Bone marrow (tissue), 2 donors: ENCODE measurements at places on chromosomes 7 and 10.

- no peak for DNase-seq
Observed at GRCh38 chr7:1700536-1701333, 30.7 kb downstream of the ELFN1 start.

DNA sequence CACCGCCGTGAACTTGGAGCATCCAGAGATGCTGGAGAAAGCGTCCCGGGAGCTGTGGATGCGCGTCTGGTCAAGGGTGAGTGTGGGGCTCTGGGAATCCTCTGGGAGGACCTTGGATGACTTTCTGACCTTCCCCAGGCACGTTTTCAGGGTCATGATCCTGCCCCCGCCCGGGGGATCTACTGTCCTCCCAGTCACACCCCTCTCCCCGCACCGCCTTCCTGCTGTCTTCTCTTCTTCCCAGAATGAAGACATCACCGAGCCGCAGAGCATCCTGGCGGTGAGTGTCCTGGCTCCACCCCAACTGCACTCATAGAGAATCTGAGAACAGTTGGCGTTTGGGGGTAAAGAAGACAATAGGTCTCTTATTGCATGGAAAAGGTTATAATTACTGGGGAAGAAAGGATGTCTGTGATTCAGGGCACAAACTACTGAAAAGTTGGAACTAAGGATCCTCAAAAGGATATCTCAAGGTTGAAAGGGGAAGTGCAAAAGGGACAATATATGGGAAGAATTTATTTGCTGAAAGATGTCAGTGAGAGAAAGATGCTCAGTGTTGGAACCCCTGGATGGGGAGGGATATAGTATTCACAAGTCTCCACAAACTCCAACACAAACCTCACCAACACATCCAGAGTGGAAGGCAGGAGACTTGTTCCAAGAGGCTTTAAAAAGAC, 1.9 kb downstream of the GSTK1 start:
- DNase-seq = no peak

GRCh38 chr7:154640266-154640865, 362.6 kb downstream of the PAXIP1 start:
- no peak for DNase-seq

DNA sequence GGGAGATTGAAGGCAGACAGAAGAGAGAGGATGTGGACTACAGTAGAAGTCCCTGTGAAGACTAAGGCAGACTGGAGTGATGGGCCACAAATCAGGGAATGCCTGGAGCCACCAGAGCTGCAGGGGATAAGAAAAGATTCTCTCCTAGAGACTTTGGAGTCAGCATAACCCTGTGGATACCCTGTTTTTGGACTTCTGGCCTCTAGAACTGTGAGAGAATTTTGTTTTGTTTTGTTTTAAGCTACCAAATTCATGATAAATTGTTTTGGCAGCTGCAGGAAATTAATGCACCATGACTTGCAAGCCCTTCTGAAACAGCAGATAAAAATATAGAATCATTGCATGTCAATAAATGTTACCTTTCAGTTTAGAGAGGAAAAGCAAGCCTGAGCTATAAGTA, 41.3 kb downstream of the INHBA start:
- DNase-seq = no peak

DNA sequence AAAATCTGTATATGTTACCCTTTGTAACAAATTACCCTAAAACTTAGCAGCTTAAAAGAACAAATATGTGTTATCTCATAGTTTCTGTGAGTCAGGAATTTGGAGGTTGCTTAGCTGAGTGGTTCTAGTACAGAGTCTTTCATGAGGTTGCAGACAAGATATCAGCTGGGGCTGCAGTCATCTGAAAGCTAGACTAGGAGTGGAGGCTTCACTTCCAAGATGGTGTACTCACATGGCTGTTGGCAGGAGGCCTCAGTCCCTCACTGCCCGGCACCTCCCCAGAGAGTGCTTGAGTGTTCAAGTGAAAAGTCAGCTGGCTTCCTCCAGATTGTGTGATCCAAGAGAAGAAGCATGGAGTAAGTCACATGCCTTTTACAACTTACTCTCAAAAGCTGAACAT, 16.9 kb upstream of the GGCT start:
- no peak for DNase-seq

DNA sequence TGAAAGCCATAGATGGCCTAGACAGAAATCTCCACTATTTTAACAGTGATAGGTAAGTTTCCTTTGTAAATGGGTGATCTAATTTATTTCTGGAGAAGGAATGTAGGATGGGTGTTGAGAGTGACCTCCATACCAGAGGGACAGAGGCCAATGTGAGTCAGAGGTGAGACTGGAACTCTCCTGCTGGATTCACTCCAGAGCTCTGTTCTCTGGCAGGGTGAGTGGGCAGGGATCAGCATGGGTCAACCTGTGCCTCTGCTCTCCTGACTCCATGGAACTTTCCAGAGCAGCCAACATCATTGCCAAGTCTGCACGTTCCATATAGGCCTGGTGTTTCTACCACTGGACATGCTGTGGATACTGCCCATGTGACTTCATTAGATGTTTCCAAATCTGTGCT, 11.4 kb downstream of the AKR1C3 start:
- no peak for DNase-seq

DNA sequence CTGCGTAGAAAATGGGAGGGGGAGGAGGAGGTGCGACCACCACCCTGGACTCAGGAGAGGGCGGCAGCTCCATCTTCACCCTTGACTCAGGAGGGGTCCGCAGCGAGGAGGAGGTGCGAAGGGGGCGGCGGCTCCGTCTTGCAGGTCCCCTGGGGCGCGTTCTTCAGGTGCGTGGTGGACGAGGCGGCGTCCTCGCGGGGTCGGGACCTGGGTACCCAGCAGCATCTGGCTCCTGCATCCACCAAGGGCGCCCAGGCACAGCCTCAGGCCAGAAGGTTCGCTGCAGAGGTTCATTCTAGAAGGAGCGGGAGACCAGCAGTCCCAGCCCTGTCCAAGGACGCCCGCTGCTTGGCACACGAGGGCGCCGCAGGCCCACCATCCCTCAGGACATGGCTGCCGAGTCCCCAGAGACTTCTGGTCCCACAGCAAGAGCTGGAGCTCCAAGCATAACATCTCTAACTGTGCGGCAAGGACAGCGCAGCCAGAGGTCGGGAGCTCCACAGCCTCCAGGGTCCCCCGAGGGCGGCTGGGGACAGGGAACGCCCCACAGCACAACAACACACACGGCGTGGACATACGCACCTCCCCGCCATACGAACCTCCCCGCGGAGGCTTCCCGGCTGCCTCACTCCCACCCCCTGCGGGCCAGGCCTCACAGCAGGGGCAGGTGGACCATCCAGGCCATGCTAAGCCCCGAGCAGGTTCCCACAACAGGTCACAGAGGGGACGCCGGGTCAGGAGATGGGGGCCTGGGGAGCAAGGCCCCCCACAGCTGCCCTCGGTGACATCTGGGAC, 16.8 kb upstream of the DPYSL4 start:
- DNase-seq = no peak

DNA sequence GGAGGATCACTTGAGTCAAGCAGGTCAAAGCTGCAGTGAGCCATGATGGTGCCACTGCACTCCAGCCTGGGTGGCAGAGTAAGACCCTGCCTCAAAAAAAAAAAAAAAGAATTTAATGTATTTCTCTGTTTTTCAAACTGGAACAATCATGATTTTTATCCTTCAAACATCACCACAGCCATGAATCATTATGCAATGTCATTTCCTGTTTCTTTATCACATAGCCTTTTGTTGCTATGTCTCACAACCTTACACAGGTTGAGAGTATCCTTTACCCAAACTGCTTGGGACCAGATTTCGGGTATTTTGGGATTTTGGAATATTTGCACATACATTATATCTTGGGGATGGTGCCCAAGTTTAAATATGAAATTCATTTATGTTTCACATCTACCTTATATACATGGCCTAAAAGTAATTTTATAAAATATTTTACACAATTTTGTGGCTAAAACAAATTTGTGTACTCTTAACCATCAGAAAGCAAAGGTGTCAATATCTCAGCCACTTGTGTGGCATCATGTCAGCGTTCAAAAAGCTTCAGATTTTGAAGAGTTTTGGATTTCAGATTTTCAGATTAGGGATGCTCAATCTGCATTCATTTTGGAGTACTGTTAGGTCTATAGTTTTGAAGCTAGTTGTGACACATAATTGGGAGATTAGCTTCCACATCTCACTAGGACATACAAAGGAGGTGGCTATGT, 8.2 kb downstream of the NT5C3A start:
- no peak for DNase-seq

- DNase-seq = no peak
Observed at GRCh38 chr7:38215115-38215514, 37.1 kb downstream of the STARD3NL start.

GRCh38 chr10:97215619-97216260, 30.0 kb upstream of the SLIT1 start:
- DNase-seq = no peak

- DNase-seq = no peak
Observed at GRCh38 chr10:118873738-118874105, 119.0 kb upstream of the CACUL1 start.

GRCh38 chr7:159121068-159121467, 23.6 kb downstream of the VIPR2 start:
- DNase-seq = no peak

DNA sequence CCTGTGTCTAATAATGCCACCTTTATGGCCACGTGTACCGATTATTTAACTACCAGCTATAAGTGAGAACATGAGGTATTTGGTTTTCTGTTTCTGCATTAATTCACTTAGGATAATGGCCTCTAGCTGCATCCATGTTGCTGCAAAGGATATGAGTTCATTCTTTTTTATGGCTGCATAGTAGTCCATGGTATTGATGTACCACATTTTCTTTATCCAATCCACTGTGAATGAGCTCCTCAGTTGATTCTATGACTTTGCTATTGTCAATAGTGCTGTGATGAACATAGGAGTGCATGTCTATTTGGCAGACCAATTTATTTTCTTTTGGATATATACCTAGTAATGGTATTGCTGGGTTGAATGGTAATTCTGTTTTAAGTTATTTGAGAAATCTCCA, 96.4 kb downstream of the SLC25A40 start:
- DNase-seq = no peak

DNA sequence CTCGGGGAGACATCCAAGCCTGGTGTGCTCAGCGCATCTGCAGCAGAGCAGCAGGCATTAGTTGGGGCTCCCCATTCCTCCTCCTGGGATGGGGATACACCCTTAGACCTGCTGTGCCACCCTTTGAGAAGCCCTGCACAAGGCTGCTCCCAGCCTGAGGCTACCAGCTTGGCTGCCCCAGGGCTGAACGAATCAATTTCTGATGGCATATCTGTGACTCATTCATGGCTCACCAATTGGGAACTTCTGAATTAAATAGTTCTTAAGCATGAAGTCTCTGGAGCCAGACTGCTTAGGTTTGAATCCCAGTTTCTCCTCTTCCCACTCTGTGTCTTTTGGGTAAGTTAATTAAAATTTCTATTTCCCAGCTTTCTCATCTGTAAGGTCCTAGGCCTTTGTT, 16.3 kb upstream of the GLI3 start:
- no peak for DNase-seq

GRCh38 chr10:111956841-111957240, 226.7 kb downstream of the GPAM start:
- no peak for DNase-seq

GRCh38 chr10:52004342-52004949, 305.1 kb upstream of the CSTF2T start:
- DNase-seq = no peak

GRCh38 chr10:76206797-76207352, 775.5 kb downstream of the LRMDA start:
- no peak for DNase-seq

GRCh38 chr7:5429253-5429856, 5.7 kb upstream of the TNRC18 start:
- DNase-seq = peak; percentile 25

GRCh38 chr10:73855413-73855812, 18.9 kb downstream of the CAMK2G start:
- no peak for DNase-seq

GRCh38 chr10:51629934-51630639, 69.3 kb downstream of the CSTF2T start:
- no peak for DNase-seq

DNA sequence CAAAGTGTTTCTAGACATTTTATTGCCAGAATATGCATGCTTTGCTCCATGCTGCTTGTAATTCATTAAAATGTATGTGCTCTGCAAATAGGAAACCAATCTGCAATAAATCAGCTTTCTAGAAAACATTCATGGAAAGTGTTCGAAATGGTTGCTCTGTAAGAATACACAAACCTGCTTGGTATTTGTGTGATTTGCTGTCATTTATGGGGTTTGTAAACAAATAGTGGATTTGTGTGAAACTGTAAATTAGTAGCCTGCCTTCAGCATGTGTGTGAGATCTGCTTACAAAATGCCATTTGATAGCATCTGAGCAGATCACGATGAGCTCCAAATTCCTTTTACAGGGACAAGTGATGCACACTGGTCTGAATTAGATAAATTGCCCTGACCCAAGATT, 219.0 kb upstream of the CSTF2T start:
- no peak for DNase-seq

DNA sequence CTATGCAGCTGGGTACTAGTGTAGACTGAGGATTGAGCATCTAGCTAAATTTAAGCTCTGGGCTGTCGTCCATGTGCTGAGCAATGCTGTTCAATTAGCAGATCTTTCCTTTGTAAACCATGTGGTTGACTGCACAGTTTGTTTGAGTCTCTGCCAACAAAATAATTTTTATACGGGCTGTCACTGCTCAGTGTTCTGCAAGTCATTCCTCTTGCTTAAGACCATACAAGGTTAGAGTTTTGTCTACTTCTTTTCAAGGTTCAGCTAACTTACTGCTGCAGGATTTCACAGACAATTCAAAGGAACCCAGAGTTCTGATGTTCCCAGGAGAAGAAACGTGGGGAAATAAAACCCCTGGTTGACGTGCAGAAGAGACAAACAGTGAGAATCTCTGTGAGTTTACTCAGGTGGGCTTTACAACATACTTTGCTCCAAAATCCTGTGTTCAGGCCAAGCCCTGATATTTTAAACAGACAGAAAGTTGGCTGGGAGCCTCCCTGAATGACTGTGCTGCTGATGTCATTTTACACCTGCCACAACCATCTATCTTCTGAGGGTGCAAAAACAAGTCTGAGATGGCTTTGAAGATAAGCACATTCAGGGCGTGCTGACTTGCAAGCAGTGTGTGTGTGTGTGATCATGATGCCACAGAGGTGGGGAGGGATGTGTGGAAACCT, 177.1 kb upstream of the SVIL start:
- no peak for DNase-seq

GRCh38 chr10:62708569-62708968, 96.0 kb upstream of the ADO start:
- no peak for DNase-seq

DNA sequence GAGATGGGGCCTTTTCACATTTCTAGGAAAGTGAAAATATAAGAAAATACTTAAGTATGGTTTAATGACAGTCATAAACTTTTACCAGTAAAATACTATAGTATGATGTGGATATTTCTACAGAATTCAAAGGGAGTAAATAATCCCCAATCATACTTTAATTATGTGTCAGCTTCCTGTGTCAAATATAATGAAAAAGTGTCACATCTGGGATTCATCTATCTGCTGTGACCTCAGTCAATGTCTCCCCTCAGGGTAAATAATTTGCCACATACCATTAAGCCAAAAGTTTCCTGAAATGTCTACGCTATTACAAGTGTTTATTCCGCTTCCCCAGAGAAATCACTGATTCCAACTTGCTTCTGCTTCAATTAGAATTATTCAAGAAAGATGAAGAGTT, 110.5 kb downstream of the ITGA8 start:
- DNase-seq = no peak
